ENCODE measurements at places on chromosomes 7 and 10.
A peak's percentile ranks its signal among the peaks of the same experiment; 100 is the strongest.

- peak; percentile 62 for DNase-seq
Observed at GRCh38 chr10:12605580-12606405, 256.4 kb downstream of the CAMK1D start.

DNA sequence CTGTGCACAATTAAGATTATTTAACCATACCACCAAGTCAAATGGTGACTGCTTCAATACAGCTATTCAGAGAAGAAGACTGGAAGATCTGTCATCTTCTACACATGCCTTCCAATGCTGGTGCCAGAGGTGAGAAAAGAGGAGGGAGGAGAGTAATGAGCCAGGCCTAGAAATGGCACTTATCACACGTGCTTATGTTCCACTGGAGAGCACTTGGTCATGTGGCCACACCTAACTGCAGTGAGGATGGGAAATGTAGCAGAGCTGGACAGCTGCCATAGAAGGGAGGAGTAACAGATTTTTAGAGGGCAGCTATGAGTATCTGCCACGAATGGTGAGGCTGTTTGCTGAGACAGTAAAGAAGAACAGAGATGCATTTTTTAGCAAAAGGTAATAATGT is 77.1 kb downstream of the MPLKIP start:
- peak; percentile 77 for DNase-seq

DNA sequence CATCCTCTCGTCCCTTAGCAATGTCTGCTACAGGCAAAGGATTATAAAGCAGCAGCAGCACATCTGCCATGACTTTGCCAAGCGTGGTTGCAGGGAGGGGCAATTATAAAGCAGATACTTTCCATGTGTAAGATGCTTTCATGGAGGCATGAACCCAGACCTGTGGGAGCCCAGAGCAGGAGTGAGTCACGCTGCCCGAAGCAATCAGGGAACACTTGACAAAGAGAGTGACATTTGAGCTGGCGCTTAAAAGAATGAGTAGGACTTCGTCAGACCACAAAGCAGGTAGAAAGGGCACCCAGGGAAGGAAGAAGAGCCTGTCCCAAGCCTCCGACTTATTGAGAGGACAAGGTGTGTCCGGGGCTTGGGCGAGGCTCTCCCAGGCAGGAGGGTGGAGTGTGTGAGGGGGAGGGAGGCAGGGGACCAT is 147.2 kb downstream of the MYOF start:
- DNase-seq, result peak; percentile 44

- no peak for DNase-seq
Observed at GRCh38 chr7:17159500-17160037, 138.9 kb upstream of the AHR start.

DNA sequence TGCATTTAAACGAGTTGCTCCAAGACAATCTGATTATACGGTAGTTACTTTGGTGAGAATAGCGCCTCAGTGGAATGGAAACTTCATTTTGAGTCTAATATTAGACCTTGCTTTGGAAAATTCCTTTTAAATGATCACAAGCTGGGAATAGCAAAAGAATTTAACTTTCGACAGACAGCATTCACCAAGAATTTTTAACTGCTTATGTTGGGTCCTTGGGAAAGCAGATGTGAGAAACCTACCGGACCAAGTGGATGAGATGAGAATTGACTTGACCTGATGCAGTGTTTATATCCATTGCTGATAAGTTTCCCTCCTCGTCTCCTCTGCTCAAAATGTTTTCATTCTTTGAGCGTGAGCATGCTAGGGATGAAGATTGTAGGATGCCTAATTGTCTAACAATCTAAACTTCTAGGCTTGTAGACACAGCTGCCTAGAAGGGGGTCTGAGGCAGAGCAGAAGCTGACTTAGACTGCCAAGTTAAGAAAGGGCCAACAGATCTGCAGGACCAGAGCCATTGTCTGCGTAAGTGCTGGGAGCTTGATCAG is 126.9 kb downstream of the CNNM2 start:
- no peak for DNase-seq

DNA sequence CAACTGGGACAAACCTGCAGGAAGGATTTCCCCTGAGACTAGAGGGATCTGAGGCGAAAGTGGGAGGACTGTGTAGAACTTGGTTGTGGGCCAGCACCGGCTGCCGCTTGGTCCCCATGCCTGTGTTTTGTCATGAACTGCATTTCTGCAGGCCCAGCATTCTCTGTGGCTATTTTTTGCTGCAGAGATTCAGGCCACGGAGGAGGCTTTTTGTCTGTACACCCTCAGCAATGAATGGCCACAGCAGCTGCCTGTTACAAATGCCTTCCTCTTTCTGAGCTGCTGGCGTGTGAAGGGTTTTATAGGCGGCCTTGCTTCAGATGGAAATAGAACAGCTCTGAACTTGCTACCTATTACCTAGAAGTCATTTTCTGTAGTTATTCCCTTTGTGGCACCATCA is 164.4 kb downstream of the SH2D4B start:
- DNase-seq, result no peak

GRCh38 chr10:49534670-49535381 is 4.1 kb downstream of the ERCC6 start:
- DNase-seq, result no peak

DNA sequence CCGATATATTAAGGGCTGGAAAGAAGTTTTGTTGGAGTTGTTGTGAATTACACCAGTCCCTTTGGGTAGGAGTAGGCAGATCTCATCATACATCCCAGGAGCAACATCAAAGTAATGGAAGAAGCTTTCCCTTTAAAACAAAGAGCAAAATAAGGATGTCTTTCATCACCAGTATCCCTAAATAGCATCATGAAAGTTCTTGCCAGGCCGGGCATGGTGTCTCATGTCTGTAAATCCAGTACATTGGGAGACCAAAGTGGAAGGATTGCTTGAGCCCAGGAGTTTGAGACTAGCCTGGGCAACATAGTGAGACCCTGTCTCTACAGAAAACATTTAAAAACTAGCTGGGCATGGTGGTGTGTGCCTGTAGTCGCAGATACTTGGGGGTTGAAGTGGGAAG is 38.7 kb downstream of the LRRC20 start:
- no peak for DNase-seq

DNA sequence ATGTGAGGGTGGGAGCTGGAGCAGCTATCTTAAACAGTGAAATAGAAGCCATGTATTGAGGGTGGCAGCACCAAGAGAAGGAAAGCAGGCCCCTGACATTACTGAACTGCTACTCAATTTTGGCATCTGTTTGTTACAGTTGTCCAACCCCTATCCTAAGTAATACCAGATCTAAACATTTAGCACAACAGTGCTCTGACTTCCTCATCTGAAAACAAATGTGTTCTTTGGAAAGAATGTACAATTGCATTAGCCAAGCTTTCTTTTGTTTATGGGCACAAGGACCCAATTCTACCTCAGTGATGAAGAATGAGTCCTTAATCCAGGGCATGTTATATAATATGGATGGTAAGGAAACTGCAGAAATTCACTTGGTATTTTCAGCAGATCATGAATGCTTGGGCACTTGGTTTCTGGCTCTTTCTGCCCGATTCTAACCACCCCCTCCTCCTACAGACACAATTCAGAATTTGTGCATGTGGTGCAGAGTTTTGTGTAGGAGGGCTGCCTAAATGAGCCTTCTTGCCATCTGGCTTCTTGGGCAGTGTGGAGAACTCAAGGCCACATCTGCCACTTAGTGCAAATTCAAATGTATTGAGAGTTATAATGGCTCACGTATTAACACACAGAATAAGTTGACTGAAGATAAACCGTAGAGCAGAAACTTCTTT is 36.9 kb upstream of the KMT2E start:
- no peak for DNase-seq

DNA sequence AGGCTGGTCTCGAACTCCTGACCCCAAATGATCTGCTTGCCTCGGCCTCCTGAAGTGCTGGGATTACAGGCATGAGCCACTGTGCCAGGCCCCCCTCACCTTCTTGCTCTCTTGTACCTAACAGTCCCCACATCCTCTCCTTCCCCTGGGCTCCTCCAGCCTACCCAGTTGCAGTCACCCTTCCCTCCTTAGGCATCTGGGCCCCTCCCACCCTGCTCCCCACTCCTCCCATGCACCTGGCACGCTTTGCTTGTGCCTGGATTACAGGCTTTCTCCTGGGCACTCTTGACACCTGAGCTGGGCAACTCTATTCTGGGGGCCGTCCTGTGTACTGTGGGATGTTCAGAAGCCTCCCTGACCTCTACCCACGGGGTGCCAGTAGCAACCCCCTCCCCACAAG is 3.0 kb downstream of the CLDN15 start:
- DNase-seq, result no peak

DNA sequence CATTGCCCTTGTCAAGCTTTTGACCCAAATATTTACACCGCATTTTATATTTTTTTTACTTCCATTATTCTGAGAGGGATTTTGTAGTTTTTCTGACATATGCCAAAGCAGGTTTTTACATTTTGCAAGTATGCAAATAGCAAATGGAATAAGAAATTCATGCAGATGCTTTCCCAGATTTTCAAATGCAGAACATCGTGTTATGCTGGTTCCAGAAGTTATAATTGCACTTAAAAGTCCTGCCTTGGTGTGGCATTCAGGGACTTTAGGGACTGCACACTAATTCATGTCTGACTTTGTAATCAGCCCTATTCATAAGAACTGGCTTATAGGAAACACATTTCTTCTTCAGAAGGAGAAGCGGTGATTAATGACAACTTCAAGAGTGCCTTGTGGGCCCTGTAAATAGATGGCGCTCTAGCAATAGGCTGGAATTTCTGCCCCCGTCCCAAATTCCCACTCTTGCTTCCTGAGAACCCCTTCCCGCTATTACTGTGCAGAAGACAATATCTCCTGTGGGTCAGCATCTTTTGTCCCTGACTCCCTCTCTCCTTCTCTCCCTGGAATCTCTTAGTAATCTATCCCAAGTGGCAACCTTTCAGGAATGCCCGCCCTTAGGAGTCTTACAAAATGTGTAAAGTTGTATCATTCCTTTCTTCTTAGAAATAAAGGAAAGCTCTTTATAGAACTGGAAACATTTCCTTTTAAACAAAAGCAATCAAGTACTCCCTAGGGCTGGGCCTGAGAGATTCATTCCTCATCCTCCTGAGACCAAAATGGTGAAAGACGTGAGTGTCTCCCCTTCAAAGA is 264.0 kb downstream of the INHBA start:
- DNase-seq, result no peak

DNA sequence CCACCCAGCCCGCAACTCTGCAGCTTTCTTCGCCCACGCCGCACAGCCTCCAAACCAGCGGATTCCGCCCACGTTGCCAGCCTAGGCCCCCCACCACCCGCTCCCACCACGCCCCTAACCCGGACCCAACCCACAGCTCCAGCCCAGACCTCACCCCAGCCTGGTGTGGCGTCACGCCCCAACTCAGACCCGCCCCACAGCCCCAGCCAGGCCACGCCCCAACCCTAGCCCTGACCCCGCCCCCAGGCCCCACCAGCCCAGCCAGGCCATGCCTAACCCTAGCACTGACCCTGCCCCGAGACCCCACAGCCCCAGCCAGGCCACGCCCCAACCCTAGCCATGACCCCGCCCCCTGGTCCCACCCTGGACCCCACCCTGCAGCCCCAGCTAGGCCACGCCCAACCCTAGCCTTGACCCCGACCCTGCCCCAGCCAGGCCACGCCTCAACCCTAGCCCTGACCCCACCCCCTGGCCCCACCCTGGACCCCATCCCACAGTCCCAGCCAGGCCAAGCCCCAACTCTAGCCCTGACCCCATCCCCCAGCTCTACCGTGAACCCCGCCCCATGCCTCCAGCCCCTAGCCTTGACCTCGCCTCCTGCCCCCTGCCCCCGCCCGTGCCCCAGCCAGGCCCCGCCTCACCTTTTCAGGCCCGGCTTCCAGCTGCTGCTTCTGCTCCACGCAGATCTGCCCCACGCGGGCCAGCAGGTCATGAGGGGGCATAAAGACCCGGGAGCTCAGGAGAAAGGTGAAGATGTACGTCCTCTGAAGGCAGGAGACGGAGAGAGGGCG is 64.0 kb downstream of the RASGEF1A start:
- DNase-seq, result no peak

DNA sequence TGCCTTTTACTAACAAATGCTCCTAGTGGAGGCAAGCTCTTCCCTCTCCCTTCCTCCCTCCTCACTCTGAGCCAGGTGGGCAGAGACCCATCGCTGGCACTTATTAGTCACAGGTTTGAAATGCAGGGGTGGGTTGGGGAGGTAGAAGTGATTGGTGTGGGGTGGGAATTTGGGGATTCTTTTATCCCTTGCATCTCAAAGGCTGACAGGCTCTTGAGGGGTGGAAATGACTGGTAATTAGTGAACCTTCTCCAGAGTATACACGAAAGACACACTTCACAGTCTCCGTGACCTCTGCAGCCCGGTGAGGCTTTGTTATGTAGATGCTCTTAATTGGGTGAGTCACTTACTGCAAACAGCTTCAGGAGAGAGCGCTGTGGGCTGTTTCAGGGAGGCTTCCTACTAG is 13.9 kb upstream of the LRMDA start:
- peak; percentile 23 for DNase-seq

- DNase-seq, result no peak
Observed at GRCh38 chr7:51785876-51786275, 469.3 kb upstream of the COBL start.

- no peak for DNase-seq
Observed at GRCh38 chr7:105760551-105761447, 115.6 kb downstream of the ATXN7L1 start.

- DNase-seq, result no peak
Observed at GRCh38 chr10:23081891-23082290, 13.5 kb upstream of the MSRB2 start.

- DNase-seq, result no peak
Observed at GRCh38 chr7:26372249-26372648, 80.6 kb downstream of the SNX10 start.

- no peak for DNase-seq
Observed at GRCh38 chr7:52473756-52474155, 561.7 kb upstream of the POM121L12 start.

- no peak for DNase-seq
Observed at GRCh38 chr7:16875861-16876260, 5.9 kb downstream of the AGR3 start.

- DNase-seq, result no peak
Observed at GRCh38 chr7:106372126-106372525, 87.3 kb upstream of the NAMPT start.

- no peak for DNase-seq
Observed at GRCh38 chr10:112202076-112202475, 18.5 kb upstream of the GPAM start.

DNA sequence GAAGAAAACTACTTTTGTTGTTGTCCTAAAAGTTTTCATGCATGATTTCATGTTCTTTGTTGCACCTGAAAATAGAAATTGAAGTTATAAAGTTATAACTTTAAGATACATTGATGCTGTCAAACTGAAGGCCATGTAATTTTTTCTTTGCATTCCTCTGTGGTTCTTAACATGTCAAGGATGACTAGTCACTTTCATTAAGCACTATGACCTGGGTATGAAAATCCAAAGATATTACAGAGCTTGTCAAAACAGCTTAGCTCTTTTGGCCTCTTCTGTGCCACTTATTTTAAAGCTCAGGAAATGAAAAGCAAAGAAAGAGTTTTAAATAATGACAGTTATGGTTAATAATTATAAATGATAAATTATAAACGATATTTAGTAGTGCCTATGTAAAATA is 241.6 kb upstream of the CACNA2D1 start:
- DNase-seq, result no peak

DNA sequence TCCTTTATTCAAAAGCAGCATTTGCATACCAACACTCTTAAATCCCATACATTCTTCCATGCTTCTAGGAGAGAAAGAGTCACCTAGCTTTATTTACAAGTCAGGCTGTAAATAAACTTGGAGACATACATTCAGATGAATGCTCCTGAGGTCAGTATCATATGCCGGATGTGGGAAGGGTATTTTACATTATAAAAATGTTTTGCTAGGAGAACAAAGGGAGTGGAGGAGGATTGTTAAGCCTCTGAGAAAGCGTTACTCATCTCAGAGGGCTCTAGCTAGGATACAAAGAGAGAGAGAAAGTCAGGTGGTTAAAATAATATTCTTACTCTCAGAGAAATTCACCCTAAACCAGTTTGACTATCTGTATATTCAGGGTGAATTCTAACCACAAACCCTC is 300.9 kb upstream of the NPSR1 start:
- no peak for DNase-seq

Measured in DMS79 treated with DMSO at 0.1 percent for 48 hours (cell line).